ENCODE measurements at places on chromosomes 13 and 19. TPM values are rescaled to one million over a fixed set of nuclear protein-coding genes. Genes with fewer than 3 reads are reported as not detected.

C19orf85 gene
- polyA plus RNA-seq: not detected

- H3K27me3 ChIP-seq: no peaks in the 10 kb centered on the region
- H3K4me1 ChIP-seq: peaks cover 43% of the 10 kb centered on the region
- no peaks in the 10 kb centered on the region for H3K36me3 ChIP-seq
- DNase-seq: no peak
Measured at GRCh38 chr19:5950741-5951140, 27.2 kb downstream of the RANBP3 start.

- peak overlapping the region; percentile 24 for H3K4me3 ChIP-seq
- H3K27me3 ChIP-seq: no peaks in the 10 kb centered on the region
- H3K4me1 ChIP-seq: peaks cover 21% of the 10 kb centered on the region
Measured at GRCh38 chr13:23695711-23696464, 125.7 kb downstream of the TNFRSF19 start.

DNA sequence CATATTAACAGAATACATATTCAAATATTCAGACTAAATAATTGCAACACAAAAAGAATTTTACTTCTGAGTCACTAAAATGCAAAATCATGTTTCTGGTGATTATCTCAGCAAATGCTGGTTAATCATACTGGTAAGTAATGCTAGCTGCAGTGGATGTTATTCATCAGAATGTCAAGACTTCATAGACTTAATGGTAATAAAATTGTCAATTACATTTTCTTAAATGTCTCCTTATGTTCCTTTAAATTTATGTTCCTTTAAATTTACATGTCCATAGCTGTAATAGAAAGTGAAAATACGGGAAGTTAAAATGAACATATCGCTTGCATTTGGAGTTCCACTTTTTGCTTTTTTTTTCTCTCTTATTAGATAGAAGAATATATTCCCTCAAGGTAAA is 853.0 kb downstream of the SLITRK6 start:
- no peak overlapping the region for H3K27ac ChIP-seq
- H3K27me3 ChIP-seq: no peaks in the 10 kb centered on the region
- DNase-seq: no peak
- no peak overlapping the region for H3K4me3 ChIP-seq

IRGC gene
- not detected for polyA plus RNA-seq

IFNL1 gene
- polyA plus RNA-seq: not detected

DNA sequence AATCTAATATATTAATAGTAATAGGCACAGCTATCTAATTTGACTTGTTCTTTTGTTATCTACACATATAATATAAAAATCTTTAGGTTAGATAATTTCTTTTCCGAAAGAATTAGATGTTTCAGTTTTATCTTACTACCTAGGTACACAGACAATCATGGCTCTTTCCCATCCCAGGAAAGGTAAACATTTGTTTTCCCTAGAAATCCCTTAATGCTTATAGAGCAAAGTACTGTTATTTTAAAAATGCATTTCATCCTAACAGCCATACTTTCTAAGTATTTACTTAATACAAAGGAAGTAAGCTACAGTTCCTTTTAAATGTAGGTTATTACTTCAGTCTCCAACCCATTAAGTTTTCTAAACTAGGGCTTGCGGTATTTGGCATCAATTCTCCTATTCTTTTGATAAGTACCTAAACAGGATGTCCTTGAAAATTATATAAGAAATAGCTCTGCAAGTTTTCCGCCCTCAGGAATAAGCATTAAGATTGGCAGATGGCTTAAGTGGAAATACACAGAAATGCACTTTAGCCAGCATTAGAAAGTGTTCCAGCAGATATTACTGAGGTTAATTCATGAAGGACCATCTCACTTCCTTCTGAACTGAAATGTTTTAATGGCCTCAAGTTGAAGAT is 616.2 kb upstream of the SPRY2 start:
- no peak for DNase-seq
- H3K27me3 ChIP-seq: no peaks in the 10 kb centered on the region
- H3K27ac ChIP-seq: no peak overlapping the region
- H3K4me3 ChIP-seq: no peak overlapping the region

- no peaks in the 10 kb centered on the region for H3K27me3 ChIP-seq
- H3K36me3 ChIP-seq: no peaks in the 10 kb centered on the region
- H3K27ac ChIP-seq: no peak overlapping the region
- no peaks in the 10 kb centered on the region for H3K4me1 ChIP-seq
- no peak for DNase-seq
Measured at GRCh38 chr13:90732049-90732448, 615.4 kb upstream of the MIR17HG start.

LHB gene
- polyA plus RNA-seq: 4.7 TPM

DNA sequence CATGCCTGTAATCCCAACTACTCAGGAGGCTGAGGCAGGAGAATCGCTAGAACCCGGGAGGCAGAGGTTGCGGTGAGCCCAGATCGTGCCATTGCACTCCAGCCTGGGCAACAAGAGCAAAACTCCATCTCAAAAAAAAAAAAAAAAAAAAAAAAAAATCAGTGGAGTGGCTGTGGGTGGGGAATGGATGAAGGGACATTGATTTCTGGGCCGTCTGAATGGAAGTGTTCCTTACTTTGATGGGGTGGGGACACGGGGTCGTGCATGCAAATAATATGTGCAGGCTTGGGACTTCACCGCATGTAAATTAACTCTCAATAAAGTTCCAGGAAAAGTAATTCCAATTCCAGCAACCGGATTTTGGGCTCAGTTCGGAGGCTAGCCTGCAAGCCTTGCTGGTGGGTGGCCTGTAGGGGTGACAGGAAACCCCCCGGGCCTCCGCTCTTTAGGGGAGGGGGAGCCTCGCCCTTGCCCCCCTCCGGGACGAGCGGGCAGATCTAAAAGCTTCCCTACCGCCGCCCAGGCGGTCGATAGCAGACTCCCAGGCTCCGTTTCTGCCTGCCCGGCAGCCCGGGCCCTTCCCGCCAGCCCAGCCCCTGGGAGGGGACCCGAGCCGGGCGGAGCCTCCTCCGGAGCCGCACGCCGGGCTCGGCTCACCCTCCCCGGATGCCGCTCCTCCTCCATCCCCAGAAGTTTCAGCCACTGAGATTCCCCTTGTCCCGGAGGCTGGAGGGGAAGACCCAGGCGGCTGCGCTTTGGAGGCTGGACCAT is 48.0 kb upstream of the ADGRE5 start:
- no peaks in the 10 kb centered on the region for H3K36me3 ChIP-seq
- DNase-seq: no peak
- H3K4me1 ChIP-seq: peaks cover 6% of the 10 kb centered on the region
- H3K27me3 ChIP-seq: no peaks in the 10 kb centered on the region

- H3K27me3 ChIP-seq: peaks cover 7% of the 10 kb centered on the region
- no peak overlapping the region for H3K27ac ChIP-seq
- DNase-seq: no peak
- H3K36me3 ChIP-seq: no peaks in the 10 kb centered on the region
- no peaks in the 10 kb centered on the region for H3K4me1 ChIP-seq
- H3K4me3 ChIP-seq: no peak overlapping the region
Measured at GRCh38 chr13:95480131-95480545, 72.4 kb upstream of the CLDN10 start.

GRCh38 chr13:35255241-35255640 is 221.2 kb downstream of the MAB21L1 start:
- H3K4me3 ChIP-seq: no peak overlapping the region
- no peaks in the 10 kb centered on the region for H3K36me3 ChIP-seq
- no peaks in the 10 kb centered on the region for H3K27me3 ChIP-seq

RXFP2 gene
- not detected for polyA plus RNA-seq

DNA sequence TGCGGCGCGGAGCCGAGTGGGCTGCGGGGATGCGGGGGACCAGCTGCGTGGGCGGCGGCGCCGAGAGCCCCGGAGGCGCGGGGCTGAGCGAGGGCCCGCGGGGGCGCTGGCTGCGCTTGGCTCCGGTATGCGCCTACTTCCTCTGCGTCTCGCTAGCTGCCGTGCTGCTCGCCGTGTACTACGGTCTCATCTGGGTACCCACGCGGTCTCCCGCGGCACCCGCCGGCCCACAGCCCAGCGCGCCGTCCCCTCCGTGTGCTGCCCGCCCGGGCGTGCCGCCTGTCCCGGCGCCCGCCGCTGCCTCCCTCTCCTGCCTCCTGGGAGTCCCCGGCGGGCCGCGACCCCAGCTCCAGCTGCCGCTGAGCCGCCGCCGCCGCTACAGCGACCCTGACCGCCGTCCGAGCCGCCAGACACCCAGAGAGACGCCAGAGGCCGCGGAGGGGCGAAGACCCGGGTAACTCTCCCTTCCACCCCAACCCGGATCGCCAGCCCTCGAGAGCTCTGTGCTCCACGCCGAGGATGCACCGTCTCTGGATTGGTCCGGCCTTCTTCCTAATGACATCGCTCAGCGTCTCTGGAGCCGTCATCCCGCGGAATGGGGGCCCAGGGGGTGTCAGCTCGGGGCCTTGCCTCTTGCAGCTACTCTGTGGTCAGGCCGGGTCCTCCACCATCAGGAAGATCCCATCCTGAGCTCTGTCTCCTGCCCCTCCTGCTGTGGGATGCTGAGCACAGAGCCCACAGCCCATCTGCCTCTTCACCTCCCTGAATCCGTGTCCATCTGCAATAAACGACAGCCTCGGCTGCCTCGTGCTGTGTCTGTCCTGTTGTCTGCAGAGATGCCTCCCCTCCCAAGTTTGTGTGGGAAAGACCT is 441 bp downstream of the INAFM1 start:
- peaks cover 22% of the 10 kb centered on the region for H3K4me1 ChIP-seq
- no peaks in the 10 kb centered on the region for H3K27me3 ChIP-seq
- H3K27ac ChIP-seq: peak overlapping the region; percentile 55
- H3K36me3 ChIP-seq: no peaks in the 10 kb centered on the region

DNA sequence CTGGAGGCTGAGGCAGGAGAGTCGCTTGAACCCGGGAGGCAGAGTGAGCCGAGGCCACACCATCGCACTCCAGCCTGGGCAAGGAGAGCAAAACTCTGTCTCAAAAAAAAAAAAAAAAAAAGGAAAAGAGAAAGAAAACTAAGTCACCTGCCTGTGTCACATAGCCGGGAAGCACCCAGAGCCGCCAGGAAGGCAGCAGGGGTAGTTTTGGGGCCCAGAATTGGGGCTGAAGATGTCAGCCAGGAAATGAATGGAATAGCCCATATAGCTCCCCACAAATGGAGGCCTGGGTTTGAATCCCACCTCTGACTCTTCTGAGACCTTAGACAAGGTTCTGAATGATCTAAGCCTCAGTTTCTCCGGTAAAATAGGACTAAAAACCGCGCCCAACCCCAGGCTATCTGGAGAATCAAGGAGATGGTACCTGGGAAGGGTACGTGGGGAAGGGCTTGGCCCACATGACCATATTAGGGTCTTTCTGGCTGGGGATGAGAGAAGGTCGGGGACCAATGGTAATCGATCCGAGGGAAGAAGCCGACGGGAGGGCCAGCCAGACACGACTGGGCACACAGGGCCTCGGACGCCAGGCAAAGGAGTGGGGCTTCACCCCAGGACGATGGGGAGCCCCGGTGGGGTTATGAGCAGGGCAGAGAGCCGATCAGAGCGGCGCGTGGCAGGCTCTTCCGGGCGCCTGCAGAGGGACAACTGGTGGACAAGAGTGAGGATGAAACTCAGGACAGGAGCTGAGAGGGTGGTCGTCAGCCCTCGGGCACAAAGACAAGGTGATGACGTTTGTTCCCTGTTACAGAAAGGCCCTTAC is 14.4 kb downstream of the CCDC124 start:
- H3K4me3 ChIP-seq: peak overlapping the region; percentile 73
- H3K27ac ChIP-seq: peak overlapping the region; percentile 91
- peaks cover 30% of the 10 kb centered on the region for H3K27me3 ChIP-seq

DNA sequence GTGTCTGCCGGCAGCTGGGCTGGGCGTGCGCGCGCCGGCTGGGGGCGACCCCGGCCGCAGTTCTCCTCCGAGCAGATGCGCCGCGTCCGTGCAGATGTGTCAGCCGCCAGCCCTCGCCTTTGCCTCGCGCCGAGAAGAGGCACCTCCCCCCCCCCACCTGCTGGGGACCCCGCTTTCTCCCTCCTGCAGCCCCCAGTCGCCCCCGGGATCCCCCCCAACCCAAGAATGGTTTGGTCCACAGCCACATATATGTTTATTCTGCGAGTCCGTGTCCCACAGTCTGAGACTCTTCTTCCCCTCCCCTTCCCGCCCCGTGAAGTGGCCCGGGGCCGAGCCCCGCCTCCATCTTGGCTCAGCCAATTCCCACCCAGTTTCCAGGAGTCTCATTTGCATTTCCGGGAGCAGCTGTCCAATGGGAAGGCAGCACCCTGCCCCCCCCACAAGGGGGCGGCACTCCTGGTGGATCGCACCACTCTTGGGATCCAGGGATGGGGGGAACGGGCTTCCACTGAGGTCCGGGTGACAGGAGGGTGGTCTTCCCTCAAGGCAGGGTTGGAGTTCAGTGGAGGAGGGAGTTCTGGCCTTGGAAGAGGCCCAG is 8.6 kb downstream of the ISOC2 start:
- peaks cover 17% of the 10 kb centered on the region for H3K27me3 ChIP-seq
- H3K4me3 ChIP-seq: no peak overlapping the region
- H3K4me1 ChIP-seq: peaks cover 15% of the 10 kb centered on the region
- peak; percentile 42 for DNase-seq
- no peaks in the 10 kb centered on the region for H3K36me3 ChIP-seq

AP1M2 gene
- not detected for polyA plus RNA-seq

- peaks cover 5% of the 10 kb centered on the region for H3K4me1 ChIP-seq
- H3K4me3 ChIP-seq: no peak overlapping the region
- H3K27me3 ChIP-seq: no peaks in the 10 kb centered on the region
- H3K36me3 ChIP-seq: no peaks in the 10 kb centered on the region
Measured at GRCh38 chr19:28425046-28425931, 787.7 kb downstream of the UQCRFS1 start.

MUC16 gene
- polyA plus RNA-seq: 0.91 TPM
